ENCODE measurements at places on chromosomes 7 and 10.

- peak; percentile 47 for DNase-seq
Measured at GRCh38 chr10:47340608-47341170, 7.5 kb upstream of the RBP3 start.

GRCh38 chr10:70666960-70667798 is 5.1 kb upstream of the ADAMTS14 start:
- no peak for DNase-seq

GRCh38 chr7:94237417-94237816 is 157.3 kb upstream of the COL1A2 start:
- no peak for DNase-seq

DNA sequence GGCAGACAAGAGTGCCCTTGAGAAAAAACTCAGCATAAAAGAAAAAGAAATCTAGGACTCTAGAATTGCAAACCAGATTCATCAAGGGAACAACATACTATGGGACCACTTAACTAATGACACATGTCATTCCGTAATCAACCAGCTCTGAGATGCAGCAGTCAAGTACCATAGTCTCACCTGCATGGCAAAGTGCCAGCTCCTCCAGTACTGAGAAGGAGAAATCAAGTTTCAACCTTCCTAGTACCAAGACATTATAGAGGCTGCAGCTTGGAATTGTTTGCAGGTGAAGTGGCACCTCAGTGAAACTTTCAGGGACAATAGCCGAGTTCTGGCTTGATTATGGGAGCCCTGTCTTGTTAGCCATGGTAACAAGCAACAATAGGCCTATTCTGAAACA is 11.5 kb downstream of the STEAP1 start:
- DNase-seq, result no peak

DNA sequence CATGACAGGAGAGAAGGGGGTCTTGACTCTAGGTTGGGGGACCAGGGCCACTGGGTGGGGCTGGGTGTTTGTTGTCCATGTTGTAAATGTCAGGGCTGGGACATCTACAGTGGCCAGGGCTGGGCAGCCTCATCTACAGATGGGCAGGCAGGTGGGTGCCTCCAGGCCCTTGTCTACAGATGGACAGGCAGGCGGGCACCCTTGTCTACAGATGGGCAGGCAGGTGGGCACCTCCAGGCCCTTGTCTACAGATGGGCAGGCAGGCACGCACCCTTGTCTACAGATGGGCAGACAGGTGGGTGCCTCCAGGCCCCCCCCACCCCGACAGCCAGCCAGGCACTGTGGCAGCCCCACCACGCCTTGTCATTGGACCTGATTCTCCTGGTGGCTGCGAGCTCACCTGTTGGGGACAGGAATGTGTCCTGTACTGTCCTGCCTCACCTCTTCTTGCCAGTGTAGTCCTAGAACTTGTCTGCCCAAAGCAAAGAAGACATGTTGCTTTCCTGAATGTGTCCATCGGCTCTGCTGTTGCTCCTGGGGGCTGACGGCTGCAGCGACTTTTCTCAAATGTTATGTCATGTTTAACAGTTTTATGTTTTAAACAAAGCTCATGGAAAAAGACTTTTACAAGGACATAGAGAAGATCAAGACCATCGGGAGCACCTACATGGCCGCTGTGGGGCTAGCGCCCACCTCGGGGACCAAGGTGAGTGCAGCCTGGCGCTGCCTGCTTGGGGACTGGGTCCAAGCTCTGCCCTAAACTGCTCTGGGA is 129.9 kb downstream of the ADCY1 start:
- DNase-seq, result no peak

DNA sequence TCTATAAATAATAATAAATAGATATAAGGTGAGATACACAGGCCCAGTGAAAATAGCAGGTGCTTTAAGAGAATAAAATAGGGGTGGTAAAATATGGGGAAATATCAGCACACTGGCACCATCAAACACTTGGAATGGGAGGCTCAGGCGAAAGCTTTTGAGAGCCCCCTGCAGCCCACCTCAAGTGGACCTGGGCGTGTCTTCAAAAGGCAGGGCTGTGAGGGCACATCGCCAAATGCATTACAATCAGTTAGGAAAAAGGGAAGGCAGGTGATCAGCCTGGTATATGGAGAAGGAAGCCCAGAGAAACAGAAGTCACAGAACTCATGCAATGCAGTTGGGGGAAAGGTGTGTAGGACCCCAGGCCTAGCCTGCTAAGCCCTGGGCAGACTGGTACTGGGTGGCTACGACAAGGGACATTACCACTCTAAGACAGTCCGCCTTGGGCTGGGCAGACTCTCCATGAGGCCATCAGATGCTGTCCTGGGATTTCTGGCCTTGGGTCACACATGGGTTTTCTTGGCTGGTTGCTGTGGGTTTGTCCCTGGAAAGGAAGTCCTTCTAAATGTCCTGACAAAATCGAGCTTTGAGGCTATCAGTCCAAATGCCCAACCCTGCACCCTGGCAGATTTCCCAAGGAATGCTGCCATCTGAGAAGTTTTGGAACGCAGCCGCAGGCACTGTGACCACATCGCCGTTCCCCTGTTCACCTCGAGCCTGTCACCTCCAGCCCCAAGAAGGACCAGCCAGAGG is 330.6 kb downstream of the GRID1 start:
- no peak for DNase-seq

GRCh38 chr10:117542706-117543224 is at the start of gene EMX2:
Gene EMX2 (plus strand): TSS chr10:117542746. CDS start chr10:117543268, 522 bp downstream.
- DNase-seq, result peak; percentile 56

- no peak for DNase-seq
Measured at GRCh38 chr10:132762267-132762666, 23.7 kb downstream of the NKX6-2 start.

GRCh38 chr7:33904681-33905388 is 504 bp upstream of the BMPER start:
- DNase-seq, result peak; percentile 68

GRCh38 chr7:132187869-132188789 is 388.1 kb downstream of the PLXNA4 start:
- no peak for DNase-seq

DNA sequence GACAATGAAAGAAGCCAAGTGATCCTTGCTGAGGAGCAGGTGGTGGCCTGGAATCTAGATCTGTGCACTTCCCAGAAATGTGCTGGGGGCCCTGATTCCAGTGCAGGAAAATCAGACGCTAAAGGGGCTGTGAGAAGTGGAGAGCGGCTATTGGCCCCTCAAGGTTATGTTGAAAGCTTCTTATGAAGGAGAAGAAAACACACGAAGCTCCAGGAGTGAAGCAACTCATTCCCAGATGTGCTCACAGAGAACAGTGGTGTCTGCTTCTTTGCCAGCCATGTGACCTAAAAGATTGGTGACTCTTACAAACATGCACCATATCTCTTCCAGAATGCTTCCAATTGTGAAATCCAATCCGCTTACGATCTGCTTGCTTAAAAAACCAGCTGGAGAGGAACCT is 679.3 kb upstream of the IGFBP3 start:
- DNase-seq, result no peak

DNA sequence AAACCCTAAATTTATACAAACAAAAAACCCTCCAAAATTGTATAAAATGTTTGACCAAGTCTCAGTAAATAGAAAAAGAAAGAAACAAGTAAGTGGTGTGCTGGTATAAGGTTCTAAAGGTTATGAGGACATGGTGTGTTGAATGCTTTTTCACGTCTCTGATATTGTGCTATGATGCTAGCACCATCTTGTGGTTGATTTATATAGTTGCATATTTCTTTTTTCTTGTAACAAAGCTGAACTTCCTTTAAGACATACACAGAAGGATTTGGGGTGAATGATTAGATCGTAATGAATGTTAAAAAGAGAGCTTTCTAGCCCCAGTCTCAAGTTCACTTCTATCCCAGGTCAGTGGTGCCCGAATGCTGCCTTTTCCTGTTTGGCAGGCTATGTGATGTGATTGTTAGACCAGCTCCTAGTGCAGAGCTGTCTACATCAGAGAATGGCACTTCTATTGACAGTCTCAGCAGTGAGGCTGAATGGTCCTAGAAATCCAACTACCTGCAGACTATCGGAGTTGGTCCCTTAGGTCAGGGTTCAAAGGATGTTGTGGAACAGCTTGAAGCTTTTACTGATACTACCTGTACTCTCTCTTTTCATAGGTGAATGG is 25.0 kb downstream of the VTI1A start:
- peak; percentile 45 for DNase-seq

GRCh38 chr10:89053555-89053954 is 63.0 kb downstream of the FAS start:
- DNase-seq, result peak; percentile 40

DNA sequence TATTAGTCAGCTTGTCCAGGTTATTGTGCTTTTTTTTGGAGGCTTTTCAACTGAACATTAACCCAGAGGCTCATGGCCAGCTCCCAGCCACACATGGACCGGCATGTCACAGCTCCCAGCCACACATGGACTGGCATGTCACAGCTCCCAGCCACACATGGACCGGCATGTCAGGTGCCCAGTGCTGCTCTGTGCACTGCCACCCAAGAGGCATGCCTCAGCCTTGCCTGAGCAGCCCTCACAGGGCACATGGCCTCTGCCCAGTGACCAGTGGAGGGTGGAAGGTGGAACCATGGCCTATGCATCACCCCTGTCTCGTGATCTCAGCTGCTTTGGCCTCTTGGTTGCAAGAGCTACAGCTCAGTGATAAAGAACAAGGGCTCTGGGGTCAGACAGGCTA is 119.8 kb downstream of the OAT start:
- DNase-seq, result no peak

DNA sequence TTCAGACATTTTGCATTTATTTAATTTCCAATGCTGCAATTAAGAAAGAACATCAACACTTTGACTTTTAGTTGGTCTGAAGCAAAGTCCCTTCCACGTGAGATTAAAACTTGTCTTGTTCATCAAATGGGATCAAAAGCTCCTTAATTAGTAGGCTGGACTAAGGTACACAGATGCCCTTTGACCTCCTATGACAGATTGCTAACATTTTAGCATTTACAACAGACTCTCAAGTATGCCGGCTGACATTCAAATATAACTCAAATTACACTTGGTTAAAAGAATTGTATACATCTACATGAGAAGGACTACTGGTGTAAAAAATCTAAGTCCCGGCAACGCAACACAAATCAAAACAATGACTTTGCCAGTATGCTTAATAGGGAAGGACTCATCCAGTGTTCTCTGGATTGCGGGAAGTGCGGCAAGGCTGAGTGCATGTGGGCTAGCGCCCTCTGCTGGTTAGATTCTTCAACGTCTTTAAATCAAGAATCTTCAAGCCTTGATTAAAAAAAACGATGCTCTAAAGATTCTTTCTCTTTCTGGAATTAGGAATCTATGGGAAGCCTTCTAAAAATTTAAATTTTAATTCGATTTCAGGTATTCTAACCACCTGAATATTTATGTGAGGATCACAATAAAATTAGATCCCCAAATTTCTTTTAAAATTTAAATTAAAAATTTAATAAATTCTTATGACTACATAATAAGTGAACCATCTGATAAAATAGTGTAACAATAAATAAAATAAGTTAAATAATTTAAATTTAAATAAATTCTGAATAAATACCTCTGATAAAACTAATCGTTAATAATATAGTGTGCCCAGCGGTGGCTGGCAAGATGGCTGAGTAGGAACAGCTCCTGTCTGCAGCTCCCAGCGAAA is 444.7 kb downstream of the DGKB start:
- peak; percentile 72 for DNase-seq

- DNase-seq, result no peak
Measured at GRCh38 chr10:125936331-125936730, 40.0 kb downstream of the FANK1 start.

DNA sequence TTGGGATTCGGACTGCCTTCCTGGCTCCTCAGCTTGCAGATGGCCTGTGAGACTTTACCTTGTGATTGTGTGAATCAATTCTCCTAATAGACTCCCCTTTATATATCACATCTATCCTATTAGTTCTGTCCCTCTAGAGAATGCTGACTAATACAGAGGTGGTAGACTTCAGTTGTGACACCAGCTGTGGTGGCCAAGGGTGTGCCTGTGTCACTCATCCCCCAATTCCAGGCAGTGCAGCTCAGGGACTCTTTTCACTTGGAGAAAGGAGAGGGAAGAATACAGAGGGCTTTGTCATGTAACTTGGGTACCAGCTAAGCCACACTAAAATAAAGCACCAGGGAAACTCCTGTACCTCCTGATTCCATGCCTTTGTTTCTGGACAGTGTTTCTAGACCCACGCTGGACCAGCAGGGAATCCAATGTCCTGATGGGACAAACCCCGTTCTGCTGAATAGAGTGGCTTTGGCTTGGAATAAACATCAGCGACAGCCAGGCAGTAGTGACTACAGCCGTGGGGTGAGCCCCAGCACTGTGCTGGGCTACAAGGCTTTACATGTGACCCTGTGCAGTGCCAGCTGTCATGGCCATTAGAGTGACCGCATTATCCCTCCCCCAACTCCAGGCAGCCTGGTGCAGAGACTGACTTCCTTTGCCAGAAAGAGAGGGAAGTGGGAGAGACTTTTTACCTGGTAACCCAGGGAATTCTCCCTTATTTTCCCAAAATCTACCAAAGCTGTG is 233.6 kb downstream of the ANK3 start:
- no peak for DNase-seq

GRCh38 chr10:43048301-43049051 is 28.4 kb upstream of the RET start:
- peak; percentile 58 for DNase-seq

DNA sequence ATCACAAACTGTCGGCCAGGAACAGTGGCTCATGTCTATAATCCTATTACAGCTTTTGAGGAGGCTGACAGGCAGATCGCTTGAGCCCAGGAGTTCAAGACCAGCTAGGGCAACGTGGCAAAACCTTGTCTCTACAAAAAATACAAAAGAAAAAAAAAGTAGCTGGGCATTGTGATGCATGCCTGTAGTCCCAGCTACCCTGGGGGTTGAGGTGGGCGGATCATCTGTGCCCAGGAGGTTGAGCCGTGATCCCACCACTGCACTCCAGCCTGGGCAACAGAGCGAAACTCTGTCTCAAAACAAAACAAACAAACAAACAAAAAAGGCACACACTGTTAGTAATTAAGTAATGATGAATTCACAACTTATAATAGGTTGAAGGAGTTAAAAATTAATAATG is 441.5 kb upstream of the PCDH15 start:
- no peak for DNase-seq

DNA sequence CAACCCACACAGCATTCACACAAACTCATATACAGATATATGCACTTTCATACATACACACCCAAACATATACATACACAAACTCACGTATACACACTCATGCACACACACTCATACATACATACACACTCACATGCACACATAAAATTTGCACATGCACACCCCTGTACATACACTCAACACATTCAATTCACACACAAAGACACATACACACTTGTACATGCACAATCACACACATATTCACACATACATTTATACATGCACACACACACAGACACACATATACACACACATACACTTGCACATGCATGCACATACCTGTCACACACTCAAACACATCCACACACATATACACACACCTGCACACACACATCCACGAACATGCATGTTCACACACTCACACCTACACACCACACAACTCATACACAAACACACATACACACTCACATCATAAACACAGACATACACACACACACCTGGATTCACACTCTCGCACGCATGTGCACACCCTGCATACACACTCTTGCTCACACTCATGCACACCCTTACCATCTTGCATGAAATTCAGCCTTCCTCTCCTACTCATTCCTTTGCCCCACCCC is 451.2 kb downstream of the GRID1 start:
- DNase-seq, result no peak

Measured in fibroblast of skin of scalp (primary cell).